ENCODE measurements at places on chromosomes 5 and 9. TPM values are rescaled to one million over a fixed set of nuclear protein-coding genes. Genes with fewer than 3 reads are reported as not detected.

The THBS4 gene
- total RNA-seq = 142 TPM

The PCDHGB1 gene
- total RNA-seq = 2.5 TPM

The SCGB3A1 gene
- not detected for total RNA-seq

The CCDC152 gene
- 0.71 TPM for total RNA-seq

- no peak for DNase-seq
Observed at GRCh38 chr9:111953444-111953843, 56.8 kb downstream of the UGCG start.

DNA sequence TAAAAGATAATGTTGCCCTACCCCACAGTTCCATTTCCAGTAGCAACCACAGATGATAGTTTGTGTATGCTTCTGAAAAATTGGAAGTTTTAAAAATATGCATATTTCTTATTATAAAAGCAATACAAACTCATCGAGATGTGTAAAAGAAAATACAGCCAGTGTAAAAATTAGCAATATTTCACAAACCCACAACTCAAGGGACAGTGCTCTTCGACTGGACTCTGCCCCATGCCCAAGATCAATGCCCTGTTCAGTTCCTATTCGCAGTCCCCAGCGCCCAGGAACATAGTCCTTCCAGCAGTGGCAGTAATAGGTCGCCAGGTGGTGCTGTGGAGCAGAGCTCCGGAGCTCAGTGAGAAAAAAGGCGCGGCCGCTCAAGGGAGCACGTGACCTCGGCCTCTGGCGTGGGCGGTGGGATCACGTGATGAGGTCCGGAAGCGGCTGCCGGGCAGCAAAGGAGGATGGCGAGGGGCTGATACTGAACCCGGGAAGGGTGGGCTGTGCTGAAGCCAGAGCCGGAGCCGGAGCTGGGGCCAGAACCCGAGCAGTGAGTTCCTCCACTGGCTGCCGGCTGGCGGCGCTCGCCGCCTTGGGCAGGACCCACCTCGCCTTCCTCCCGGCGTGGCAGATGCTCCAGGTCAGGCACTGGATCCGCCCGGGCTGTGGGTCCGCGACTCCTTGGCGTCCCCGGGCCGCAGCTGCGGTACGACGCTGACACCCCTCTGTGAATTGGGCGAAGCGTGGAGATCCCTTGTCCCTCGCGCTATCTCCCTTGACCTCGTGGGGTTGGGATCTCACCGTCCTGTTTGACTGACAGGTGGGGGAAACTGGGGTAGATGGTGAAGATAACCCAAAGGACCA is at the start of gene SLC36A1:
SLC36A1 (plus strand) TSS at position 430 of the 864 bp plus-strand sequence. CDS start 11,190 bp downstream, outside the sequence.
- DNase-seq = peak; percentile 97

- no peak for DNase-seq
Observed at GRCh38 chr5:107812570-107813141, 141.9 kb upstream of the EFNA5 start.

DNA sequence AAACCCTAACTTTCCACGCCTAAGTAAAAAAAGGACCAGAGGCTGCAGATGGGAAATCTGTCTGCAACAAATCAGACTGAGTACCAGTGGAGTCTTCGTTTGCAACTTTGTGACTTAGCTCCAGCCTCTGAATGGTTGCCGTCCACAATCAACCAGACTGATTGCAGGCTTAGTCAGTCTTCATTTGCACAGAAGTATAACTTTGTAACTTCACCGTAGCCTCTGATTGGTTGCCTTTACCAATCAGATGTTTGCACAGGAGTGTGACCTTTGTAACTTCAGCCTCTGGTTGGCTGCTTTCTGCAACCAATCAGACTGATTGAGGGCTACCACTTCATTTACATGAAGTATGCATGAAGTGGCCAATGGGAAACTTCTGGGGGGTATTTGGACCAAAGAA is 53.7 kb downstream of the TGFBR1 start:
- DNase-seq = no peak

GRCh38 chr5:15525703-15526275 is 25.8 kb downstream of the FBXL7 start:
- no peak for DNase-seq

- no peak for DNase-seq
Observed at GRCh38 chr5:77339337-77339890, 128.9 kb downstream of the PDE8B start.

- no peak for DNase-seq
Observed at GRCh38 chr5:130424341-130424740, 520.1 kb downstream of the CHSY3 start.

GRCh38 chr5:154409230-154409840 is 36.5 kb upstream of the SAP30L start:
- DNase-seq = peak; percentile 37

DNA sequence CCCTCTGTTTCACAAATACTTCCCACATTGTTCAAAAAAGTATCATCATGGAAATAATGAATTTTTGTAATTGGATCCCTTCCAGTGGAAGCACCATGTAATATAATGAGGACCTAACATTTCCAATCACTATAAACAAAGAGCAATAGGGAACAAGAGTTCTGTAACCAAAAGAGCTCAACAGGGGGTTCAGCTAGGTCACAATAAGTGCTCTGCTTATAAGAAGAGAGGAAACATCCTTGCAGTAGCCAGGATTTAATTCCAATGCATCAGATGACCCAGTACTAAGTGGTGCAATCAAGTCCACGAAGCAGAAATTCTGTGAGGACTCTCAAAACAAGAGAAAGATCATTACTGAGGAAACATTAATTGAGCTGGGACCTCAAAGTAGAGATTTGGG is 5.9 kb downstream of the SERINC5 start:
- no peak for DNase-seq

GRCh38 chr5:151464101-151464500 is 16.7 kb downstream of the SLC36A1 start:
- no peak for DNase-seq

DNA sequence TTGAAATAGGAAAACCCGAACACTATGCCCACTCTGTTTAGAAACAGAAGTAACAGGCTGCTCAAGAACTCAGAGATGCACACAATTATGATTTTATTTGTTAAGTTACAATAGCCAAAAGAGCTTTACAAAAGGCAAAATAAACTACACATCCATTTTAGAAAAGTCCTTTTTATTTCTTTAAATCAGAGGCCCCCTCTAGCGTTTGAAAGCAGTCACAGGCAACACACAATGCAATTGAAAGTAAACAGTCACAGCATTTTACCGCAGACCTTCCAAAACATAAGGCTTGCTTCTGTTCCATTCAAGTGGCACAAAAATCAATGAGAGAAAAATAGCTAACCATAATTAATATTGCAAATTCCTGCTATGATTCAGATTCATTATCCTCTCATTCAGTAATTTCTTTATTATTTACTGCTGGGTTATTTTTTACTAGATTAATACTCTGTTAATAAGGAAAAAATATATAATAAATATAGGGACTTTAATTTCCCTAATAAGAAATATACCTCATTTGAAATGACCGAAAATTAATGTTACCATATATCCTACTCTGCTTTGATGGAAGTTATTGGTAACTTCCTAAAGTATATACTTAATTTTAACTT is 78.3 kb downstream of the CEP120 start:
- DNase-seq = no peak

- no peak for DNase-seq
Observed at GRCh38 chr5:13660072-13660471, 284.4 kb downstream of the DNAH5 start.

DNA sequence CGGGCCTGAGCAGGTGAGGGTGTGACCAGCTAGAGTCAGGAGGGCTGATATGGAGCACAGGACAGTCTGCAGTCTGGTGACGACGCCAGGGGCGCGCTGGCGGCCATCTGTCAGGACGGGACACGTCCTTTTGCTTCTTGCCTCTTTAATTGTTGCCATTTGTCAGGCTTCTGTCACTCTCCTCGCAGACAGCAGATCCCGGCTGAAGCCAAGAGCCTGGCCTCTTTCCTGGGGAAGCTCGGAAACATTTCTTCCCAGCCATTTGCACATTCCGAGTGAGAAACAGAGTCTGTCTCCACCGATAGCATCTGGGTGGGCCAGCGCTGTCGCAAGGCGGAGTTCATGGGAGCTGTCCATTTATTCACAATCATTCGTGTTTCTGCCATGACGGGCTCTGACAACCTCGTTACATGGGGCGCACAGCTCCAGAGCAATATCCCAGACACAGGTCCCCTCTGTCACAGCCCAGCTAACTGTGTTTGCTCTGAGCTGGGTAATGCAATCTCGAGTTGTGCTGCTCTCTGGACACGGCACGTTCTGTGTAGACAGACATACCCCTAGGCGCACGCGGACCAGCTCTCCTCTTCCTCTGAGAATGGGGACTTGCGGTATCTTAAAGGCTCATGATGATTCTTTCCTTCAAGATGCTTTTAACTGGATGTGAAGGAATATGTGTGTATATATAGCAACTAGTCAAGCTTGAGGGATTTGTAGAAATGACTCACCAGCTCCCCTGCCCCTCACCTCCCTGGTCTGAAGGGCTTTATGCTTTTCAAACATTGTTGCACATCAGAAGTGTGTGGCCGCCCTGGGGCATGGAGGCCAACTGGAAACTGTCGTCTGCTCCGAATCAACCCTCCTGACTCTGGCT is 105.3 kb upstream of the FCN2 start:
- no peak for DNase-seq

GRCh38 chr5:93189707-93190120 is 391.3 kb downstream of the NR2F1-AS1 start:
- DNase-seq = no peak

GRCh38 chr9:128054087-128054486 is 13.0 kb downstream of the NAIF1 start:
- DNase-seq = no peak

DNA sequence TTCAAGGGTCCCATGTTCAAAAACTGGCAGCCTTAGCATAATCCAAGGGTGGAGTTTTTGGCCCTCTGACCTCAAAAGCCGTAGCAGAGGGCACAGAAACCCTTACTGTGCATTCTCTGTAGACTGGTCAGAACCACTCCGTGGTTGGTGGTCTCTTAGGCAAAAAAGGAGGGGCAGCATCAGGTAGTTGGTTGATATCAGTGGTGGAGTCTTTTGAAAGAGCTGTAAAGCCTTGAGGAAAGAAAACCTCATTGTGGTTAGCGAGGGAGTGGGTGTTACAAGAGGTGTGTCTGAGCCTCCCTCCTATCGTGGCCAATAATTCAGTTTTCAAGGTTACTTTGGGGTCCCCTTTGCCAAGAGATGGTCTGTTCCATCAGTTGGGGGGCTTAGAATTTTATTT is 40.9 kb downstream of the ARHGEF28 start:
- no peak for DNase-seq

DNA sequence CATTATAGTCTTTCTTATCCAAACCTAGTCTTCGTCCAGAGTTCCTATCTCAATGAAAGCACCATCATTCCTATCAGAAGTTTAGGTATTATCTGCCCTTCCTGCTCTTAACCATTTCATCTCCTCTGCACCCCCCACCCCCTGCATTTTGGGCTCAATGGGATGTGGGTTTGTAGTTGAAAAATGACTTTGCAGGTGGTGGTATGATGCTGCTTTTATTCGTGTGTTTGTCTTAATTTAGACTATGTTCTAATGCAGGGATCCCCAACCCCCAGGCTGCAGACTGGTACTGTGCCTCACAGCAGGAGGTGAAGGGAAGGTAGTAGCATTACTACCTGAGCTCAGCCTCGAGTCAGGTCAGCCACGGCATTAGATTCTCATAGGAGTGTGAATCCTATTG is 49.4 kb upstream of the ZNF608 start:
- DNase-seq = no peak

DNA sequence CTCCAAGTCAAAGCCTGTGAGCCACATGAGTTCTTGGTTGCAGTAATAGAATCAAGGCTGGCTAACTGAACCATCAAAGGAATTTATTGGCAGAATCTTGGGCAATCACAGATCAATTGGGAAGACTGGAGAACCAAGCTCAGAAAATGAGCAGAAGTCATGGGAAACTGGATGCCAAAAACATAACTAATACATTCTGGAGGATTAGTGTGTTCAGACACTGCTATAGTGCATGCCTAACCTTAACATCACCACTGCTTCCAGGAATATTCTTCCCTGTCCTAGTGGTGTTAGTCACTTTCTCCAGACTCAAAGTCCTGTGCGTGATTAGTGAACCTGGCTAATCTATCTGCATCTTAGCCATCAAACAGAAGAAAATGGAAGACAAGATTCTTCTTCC is 843.7 kb downstream of the EFNA5 start:
- no peak for DNase-seq

DNA sequence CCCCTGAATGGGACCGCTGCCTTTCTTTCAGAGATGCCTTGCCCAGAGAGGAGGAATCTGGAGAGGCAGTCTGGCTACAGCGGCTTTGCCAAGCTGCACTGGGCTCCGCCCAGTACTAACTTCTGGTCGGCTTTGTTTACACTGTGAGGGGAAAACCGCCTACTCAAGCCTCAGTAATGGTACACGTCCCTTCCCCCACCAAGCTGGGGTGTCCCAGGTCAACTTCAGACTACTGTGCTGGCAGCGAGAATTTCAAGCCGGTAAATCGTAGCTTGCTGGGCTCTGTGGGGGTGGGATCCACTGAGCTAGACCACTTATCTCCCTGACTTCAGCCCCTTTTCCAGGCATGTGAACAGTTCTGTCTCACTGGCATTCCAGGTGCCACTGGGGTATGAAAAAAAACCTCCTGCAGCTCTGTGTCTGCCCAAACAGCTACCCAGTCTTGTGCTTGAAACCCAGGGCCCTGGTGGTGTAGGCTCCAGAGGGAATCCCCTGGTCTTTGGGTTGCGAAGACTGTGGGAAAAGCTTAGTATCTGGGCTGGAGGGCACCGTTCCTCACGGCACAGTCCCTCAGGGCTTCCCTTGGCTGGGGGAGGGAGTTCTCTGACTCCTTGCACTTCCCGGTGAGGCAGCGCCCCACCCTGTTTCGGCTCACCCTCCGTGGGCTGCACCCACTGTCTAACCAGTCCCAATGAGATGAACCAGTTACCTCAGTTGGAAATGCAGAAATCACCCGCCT is 171.2 kb downstream of the CWC27 start:
- DNase-seq = peak; percentile 63

- DNase-seq = no peak
Observed at GRCh38 chr9:116383133-116383532, 229.5 kb downstream of the PAPPA start.

- DNase-seq = no peak
Observed at GRCh38 chr9:112774006-112774996, 23.7 kb downstream of the SNX30 start.

DNA sequence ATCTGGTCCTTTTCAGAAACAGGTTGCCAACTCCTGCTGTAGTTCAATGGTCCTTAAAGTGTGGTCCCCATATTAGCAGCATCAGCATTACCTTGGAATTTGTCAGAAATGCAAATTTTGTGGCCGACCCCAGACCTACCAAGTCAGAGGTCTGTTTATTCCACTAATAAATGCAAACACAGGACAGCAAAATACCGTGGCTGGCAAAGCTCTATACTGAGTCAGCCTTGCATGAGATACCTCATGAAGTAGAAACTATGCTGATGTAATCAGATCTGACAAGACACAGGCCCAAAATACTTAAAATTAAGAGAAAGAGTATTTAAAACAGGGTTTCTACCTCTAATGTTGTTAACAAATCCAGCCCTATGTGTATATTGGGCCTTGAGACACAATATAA is 3.0 kb downstream of the GOLM1 start:
- DNase-seq = no peak

DNA sequence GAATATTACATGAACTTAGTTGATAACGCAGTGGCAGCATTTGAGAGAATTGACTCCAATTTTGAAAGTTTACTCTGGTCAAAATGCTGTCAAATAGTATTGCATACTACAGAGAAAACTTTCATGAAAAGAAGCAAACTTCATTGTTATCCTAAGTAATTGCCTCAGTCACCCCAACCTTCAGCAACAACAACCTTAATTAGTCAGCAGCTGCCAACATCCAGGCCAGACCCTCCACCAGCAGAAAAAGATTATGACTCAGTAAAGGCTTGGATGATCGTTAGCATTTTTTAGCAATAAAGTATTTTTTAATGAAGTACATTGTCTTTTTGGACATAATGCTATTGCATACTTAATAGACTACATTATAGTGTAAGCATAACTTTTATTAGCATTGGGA is 40.8 kb upstream of the SPDL1 start:
- no peak for DNase-seq
